Fibroblast of skin of abdomen (primary cell): ENCODE measurements at places on chromosomes 6 and 20.
A peak's percentile ranks its signal among the peaks of the same experiment; 100 is the strongest.

- DNase-seq: peak; percentile 63
These were observed 28.9 kb downstream of the STX7 start for GRCh38 chr6:132483779-132484679.

GRCh38 chr6:105545228-105545920, 142.5 kb upstream of the PREP start:
- peak; percentile 64 for DNase-seq

- DNase-seq: peak; percentile 52
These were observed 31.7 kb downstream of the SAMHD1 start for GRCh38 chr20:36919715-36920333.

- peak; percentile 61 for DNase-seq
These were observed 50.2 kb downstream of the IYD start for GRCh38 chr6:150418827-150419594.

- DNase-seq: no peak
These were observed 62.1 kb downstream of the TBXT start for GRCh38 chr6:166105341-166106075.

DNA sequence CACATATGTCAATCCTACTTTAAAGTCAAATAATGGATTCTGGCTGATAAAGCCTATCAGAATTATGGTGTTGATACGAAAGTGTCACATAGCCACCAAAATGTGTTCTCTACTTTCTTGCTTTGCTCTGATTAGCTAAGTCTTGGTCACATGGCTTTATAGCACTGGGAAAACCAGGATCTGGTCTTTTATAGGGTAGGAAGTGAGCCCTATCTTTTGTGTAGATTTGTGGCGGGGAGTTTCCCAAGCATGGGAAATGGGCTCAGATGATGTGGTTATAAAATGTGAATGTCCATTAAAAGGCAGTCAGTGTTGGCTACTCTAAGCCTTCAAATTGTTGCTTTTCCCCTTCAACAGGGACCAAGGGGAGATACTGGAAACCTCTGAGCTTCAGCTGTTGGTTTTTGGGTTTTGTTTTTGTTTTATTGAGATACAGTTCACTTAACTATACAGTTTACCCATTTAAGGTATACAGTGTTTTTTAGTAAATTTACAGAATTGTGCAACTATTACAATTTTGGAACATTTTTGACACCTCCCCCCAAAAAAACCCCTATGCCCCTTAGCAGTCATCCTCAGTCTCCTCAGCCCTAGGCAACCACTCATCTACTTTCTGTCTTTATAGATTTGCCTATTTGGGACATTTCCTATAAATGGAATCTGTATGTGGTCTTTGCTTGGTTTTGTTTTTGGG, 12.2 kb downstream of the RRP36 start:
- no peak for DNase-seq

- DNase-seq: no peak
These were observed 175.2 kb downstream of the ZDHHC14 start for GRCh38 chr6:157556144-157556645.

- no peak for DNase-seq
These were observed 25.3 kb downstream of the MOCS1 start for GRCh38 chr6:39908838-39909583.

DNA sequence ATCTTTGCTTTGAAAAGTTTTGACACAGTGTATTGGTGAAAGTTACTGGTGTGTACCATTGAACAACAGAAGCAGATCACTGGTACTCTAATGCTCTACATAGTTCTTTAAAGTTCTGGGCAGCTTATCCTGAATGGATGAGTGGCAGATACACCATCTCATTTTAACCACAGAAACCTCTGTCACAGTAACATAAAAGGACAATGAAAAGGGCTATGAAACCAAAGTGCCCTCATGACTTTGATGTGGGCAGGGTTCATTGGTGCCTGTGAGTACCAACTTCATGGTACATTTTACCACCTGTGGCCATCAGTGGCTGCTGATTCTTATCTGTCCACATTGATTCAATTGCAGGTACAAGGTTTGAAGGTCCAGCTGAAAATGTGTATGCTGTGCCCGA, 285.7 kb upstream of the PREP start:
- no peak for DNase-seq

DNA sequence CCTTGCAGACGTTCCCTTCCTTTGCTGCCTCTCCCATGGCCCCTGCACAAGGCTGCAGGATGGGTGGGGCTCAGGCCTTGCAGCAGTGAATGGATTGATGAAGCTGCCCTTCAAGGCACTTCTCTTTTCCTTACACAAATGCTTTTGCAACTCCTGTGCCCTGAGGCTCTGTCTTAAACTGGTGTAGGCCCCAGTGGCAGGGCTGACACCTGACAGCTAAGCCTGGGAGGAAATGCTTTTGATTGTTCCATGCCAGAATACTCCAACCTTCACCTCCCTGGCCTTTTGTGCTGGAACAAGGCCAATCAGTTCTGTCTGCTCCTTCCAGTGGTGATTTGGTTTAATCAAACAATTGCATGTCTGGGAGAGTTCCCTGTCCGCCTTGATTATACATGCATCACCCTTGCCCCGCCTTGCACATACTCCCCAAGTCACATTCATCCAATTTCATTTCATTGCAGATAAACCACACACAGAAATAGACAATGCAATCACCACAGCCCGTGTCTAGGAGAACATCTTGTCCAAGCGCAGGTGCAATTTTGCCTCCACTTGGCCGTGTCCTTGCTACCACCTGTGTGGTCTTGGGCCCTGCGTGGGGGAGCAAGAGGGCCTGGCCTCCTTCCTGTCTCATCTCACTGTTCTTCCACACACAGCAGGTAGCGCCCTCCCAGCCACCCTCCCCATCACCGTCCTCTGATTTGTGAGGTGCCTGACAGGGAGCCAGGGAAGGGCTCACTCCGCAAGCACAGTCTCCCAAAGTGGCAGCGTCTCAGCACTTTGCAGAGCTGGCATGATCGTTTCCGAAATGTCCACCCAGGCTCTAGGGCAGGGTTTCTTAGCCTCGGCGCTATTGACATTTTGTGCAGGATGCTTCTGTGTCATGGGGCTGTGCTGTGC, 120.4 kb downstream of the CDH26 start:
- no peak for DNase-seq

DNA sequence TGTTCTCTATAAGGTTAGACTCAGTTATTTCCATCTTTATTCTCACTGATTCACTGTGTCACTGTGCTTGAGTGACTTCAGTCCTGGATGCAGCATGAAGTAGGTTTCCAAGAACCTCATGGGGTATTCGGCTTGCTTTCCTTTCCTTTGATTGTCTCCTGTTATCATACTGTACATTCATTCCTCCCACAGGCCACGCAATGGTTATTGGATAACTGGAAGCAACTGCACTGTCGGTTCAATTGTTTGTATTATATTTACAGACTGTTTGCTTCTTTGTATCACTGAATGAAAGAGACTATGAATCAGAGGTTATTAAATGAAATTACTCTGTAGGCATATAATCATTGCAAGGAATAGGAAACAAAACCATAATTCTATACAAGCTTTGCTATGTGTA, 129.4 kb downstream of the MAP7 start:
- DNase-seq: no peak

- no peak for DNase-seq
These were observed 22.7 kb downstream of the ACTR5 start for GRCh38 chr20:38770970-38771369.

- no peak for DNase-seq
These were observed 5.6 kb downstream of the FOXC1 start for GRCh38 chr6:1615151-1615852.

GRCh38 chr20:6942266-6942665, 174.8 kb downstream of the BMP2 start:
- no peak for DNase-seq

GRCh38 chr6:146887447-146888077, 288.8 kb downstream of the ADGB start:
- no peak for DNase-seq

DNA sequence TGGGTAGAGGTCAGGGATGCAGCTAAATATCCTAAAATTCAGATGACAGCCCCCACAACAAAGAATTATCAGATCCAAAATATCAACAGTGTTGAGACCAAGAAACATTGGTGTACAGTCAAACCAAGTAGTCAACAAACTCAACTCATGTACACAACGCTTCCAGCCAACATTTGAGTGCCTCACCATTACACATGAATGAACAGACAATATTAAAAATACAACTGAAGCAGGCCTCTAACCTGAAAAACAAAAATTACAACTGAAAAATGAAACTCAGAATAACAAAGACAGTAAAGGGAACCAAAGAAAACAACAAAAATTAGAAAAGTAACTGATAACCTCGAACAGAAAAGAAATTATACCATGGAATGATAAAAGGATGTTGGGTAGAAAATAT, 46.2 kb downstream of the HACE1 start:
- DNase-seq: no peak

DNA sequence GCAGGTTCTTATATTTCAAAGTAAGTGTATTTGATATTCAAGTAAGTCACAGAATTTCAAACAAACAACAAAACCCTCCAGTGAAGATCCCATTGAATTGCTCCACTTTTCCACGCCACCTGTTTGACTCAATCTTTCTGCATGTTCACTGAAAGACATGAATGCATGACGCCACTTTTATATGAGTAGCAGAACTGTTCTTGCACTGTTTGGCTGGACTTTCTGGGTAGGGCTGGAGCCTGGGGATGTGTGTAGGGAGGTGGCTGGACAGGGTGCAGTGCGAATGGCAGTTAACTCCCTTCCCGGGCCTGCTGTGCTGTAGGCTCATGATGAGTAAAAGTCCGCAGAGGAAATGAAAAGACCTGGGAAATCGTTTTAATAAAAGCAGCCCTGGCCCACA, 39.7 kb downstream of the IL20RA start:
- no peak for DNase-seq

DNA sequence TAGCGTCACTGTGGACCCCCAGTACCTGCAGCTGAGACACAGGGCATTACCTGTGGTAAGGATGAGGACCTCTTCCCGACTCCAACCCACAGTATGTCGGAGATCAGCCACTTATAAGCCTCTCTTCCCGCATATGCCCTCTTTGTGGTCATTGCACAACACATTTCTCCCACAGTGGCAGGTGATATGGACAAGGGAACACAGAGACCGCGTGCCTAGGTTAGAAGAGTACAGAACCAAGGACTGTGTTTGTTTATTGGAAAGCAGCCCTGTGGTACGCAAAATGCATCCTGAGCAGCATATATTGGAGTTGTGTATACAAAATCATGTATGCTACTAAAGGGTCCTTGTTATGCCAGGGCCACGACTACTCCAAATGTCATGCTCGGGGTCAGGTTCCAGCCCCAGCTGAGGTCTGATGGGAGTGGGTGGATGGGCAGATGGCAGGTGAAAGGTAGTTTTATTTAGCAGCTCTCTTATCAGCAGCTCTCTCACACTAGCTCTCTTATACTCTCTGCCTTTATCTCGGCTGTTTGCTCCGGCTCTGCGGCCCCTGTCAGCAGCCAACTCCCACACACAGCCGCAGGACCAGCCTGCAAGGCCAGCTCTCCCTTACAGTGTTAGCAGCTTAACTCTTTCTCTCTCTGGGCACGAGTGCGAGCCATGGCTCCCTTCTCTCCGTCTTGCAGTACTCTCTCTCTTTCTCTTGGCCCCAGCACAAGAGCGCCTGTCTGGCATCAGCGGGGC, 569.0 kb downstream of the KIF16B start:
- no peak for DNase-seq

DNA sequence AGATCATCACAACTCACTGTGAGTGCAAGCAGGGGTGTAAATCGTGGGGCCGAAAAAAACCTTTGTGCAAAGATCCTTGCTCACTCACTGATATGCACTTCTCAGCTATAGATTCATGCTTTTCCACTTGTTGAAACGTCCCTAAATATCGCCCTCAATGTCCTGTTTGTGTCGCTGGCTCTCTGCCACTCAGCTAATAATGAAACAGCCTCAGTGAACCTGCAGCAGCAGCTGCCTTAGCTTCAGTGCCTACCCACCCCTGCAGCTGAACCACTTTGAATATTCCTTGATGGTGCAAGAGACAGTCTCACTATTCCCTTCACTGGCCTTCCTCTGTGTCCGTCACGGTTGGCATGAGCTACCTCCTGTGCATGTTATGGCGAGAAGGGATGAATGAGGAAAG, 128.9 kb upstream of the NAA20 start:
- DNase-seq: no peak

GRCh38 chr20:35474303-35474871, 19.0 kb downstream of the CEP250 start:
- no peak for DNase-seq

DNA sequence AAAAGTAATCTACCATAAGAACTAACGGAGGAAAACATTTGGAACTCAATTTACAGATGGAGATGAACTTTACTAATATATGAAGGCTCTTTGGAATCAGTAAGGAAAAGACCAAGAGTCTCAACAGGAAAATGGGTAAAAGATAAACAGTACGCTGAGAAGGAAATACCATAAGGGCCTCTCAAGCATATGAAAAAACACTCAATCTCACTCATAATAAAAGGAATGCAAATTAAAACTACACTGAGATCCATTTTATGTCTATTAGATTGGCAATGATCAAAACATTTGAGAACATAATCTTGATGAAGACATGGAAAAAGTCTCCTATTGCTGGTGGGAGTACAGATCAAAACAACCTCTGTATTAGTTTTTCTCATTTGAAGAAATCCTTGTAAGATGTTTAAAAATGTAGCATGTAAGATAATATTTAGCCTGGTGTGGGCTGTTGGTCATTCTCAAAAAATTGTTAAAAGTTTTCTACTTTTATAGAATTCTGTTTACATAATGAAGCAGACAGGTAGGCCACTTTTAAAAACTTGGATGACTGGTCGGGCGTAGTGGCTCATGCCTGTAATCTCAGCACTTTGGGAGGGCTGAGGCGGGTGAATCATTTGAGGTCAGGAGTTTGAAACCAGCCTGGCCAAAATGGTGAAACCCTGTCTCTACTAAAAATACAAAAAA, 14.5 kb downstream of the REV3L start:
- DNase-seq: no peak

- no peak for DNase-seq
These were observed 368.9 kb downstream of the UTRN start for GRCh38 chr6:144653885-144654505.

- peak; percentile 91 for DNase-seq
These were observed 128.0 kb downstream of the RFPL4B start for GRCh38 chr6:112475083-112475482.

GRCh38 chr20:56422076-56422823, 10.2 kb downstream of the CASS4 start:
- peak; percentile 74 for DNase-seq

GRCh38 chr6:126112171-126112632, 125.9 kb downstream of the TRMT11 start:
- peak; percentile 83 for DNase-seq

DNA sequence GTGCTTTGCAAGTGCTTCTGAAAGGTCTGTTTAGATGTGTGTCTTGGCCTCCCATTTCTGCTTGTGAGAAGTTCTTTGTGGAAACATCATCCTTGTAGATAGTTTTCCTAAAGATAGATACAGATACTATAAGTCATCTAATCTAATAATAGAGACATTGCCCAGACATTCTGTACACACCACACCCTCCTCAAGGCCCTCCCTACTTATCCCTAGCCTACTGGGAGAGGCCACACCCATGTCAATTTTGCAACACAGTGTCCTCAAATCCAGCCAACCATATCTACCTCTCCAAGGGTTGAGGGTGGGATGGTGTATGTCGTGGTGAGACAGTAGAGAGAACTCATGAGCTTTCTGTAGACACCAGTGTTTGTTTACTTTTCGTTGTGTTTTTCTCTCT, 6.2 kb downstream of the KDM1B start:
- no peak for DNase-seq

GRCh38 chr6:134424165-134424797, 106.4 kb upstream of the SGK1 start:
- DNase-seq: no peak
